ENCODE measurements at places on chromosomes 5 and 9. TPM values are rescaled to one million over a fixed set of nuclear protein-coding genes. Genes with fewer than 3 reads are reported as not detected.

The TUT7 gene
- 12.1 TPM for polyA plus RNA-seq

The SPATA9 gene
- 0.19 TPM for polyA plus RNA-seq

The FAM78A gene
- polyA plus RNA-seq, result 0.76 TPM

The ANKRD18A gene
- polyA plus RNA-seq, result 2.1 TPM

The EGFLAM gene
- polyA plus RNA-seq, result 2.4 TPM

The FAM169A gene
- 0.61 TPM for polyA plus RNA-seq

The GCNT4 gene
- polyA plus RNA-seq, result 1.7 TPM

The ELP1 gene
- 10.7 TPM for polyA plus RNA-seq

The PCDHA13 gene
- 0.35 TPM for polyA plus RNA-seq

The GTF3C4 gene
- 1.6 TPM for polyA plus RNA-seq

Measured in pancreas (tissue), 10 donors.